ENCODE measurements at places on chromosomes 6 and 20.

- DNase-seq, result no peak
Observed at GRCh38 chr6:55729665-55730064, 145.7 kb downstream of the BMP5 start.

- no peak for DNase-seq
Observed at GRCh38 chr6:43823879-43824702, 54.1 kb downstream of the VEGFA start.

DNA sequence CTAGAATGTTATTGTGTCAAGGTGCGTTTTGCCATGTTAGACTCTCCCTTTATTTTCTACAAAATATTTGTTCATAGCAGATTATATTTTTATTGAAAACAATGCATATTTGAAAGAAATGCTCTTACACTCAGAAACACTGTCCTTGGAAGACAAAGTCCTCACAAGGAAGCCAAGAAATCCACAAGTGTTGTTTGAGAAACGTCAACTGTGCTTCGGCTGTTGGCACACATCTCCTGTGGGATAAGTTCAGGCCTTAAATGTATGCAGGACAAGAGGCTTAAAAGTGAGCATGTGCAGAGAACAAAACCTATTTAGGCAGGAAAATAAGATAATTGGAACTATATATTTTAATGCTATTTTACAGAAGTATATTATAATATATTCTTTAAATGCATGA lies 9.5 kb upstream of the THBD start:
- DNase-seq, result no peak

- no peak for DNase-seq
Observed at GRCh38 chr6:157865249-157865648, 42.2 kb downstream of the SNX9 start.

GRCh38 chr6:39059496-39060310 lies 11.1 kb downstream of the GLP1R start:
- DNase-seq, result no peak

DNA sequence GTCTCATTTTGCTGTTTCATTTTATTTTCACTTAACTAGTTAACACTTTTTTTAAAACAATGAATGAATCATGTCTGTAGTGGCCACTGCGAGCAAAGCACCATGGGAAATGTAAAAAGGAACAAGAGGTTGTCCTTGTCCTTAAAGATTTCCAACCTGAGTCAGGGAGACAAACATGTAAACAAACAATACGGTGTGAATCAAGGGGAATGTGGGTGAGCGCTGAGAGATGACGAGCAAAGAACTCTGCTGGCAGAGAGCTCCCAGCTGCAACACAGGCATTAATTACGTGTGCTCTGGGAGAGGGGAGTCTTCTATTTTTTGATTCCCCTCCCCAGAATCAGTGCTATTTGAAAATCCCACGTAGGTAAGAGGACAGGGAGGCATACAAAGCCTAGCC lies 84.3 kb downstream of the ATXN1 start:
- DNase-seq, result peak; percentile 36

- no peak for DNase-seq
Observed at GRCh38 chr6:87124074-87124473, 29.2 kb upstream of the CGA start.

- no peak for DNase-seq
Observed at GRCh38 chr20:18515973-18516372, 8.2 kb downstream of the SEC23B start.

GRCh38 chr20:11581271-11581670 lies 336.4 kb upstream of the BTBD3 start:
- no peak for DNase-seq

GRCh38 chr6:23280437-23280836 lies 711.1 kb downstream of the HDGFL1 start:
- DNase-seq, result peak; percentile 9

- DNase-seq, result peak; percentile 13
Observed at GRCh38 chr20:5859608-5860007, 90.7 kb downstream of the TRMT6 start.

DNA sequence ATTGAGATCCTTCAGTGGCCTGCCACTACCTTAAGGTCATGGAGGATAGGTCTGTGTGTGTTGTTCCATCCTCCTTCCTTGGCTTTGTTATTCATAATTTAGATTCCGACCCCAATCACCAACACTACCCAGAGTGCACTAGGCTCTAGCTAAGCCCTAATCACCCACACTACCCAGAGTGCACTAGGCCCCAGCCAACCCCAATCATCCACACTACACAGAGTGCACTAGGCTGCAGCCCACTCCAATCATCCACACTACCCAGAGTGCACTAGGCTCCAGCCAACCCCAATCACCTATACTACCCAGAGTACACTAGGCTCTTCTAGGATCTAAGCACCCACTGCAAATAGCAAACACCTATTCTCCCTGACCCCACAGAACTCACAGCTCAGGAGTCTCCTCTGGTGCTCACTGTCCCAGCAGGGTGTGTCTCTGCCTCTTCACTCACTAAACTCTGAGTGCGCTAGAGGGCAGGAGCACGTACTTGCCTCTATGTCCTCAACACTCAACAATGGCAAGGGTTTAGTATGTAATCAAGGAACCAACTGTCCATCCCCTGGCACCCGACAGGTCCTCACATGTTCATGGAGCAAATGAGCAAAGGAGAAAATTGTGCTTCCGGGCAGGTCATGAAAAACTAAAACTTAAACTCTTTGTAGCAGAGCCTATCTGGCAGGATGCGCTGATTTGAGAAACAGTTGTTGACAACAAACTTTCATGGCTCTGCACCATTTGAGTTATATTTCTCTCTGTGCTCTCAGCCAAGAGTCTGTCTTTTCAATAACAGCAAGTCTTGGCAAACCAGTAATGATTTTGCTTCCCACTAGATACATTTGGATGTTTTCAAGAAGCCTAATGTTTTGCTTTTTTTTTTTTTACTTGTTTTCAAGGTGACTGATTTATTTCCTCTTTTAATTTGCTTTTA lies 54.3 kb downstream of the SLC22A23 start:
- no peak for DNase-seq

All from fibroblast of skin of right quadriceps (primary cell).